Activated CD4-positive, alpha-beta memory T cell treated with anti-CD3 and anti-CD28 coated beads, Interleukin-2, amount 10 ng/mL, durations not matched to agents 7 days and 5 days (primary cell): ENCODE measurements at places on chromosomes 16 and 17. TPM values are rescaled to one million over a fixed set of nuclear protein-coding genes. Genes with fewer than 3 reads are reported as not detected.

Gene TIGD7
- 7.6 TPM for total RNA-seq

Gene SMPD3
- 0.53 TPM for total RNA-seq

Gene MT3
- total RNA-seq = 2.5 TPM

Gene OR4D1
- 0.83 TPM for total RNA-seq

- no peak for DNase-seq
These were observed 58.9 kb downstream of the CDH11 start for GRCh38 chr16:65062736-65063583.

- no peak for DNase-seq
These were observed 160.5 kb upstream of the NOL11 start for GRCh38 chr17:67557052-67557845.

DNA sequence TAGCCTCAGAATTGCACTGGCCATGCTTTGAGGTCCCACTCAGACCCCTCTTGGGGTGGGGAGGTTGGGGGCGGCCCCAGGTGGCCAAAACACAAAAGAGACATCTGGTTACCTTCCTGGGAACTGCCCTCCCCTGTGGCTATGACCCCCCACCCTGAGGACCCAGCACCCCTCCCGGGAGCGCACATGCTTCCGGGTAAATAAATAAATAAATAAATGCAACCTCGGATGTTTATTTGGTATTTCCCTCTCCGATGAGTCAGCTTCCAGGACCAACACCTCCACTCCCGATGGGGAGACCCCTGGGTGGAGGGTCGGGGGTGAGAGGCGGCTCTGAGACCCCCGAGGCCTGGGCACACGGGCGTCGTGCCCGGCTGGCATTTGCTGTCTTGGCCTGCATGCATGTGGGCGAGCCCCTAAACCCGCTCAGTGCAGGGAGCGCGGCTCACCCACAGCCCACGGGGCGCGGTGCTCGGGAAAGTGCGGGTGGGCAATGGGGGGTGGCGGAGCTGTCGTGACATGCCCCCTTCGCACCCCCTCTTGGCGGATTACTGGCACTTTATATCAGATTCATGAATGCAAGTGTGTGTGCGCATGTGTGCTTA is 84.3 kb upstream of the CREBBP start:
- DNase-seq = no peak

DNA sequence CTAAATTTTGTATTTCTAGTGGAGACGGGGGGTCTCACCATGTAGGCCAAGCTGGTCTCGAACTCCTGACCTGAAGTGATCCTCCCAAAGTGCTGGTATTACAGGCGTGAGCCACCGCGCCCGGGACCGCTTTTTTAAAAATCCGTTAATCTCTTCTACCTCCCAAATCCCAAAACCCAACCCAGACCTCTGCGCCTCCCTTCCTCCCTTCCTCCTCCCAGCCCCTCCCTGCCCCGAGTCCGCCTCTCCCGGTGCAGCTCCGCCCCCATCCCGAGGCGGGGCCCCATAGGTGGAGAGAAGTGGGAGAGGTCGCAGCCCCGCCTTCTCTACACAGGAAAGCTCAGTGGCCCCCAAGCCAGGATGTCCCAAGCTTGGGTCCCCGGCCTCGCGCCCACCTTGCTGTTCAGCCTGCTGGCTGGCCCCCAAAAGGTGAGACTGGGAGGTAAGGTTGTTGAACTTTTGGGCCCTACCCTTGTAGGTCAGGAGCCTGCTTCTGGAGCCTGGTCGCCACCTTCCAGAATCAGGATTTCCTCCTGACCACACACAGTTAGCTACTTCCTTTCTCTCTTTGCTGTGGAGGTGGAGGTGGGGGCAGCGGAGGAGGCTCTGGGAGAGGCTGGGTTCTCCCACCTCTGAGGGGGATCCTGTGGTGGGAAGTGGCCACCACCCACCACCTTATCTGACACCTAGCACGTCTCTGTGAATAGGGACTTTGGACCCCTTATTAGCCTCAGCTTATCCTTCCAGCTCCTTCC is at the start of gene TMEM92:
Gene TMEM92, plus strand, starts transcription at position 325 of the 755 bp plus-strand sequence. Its CDS starts 36 bp downstream, at position 361.
- DNase-seq = no peak

DNA sequence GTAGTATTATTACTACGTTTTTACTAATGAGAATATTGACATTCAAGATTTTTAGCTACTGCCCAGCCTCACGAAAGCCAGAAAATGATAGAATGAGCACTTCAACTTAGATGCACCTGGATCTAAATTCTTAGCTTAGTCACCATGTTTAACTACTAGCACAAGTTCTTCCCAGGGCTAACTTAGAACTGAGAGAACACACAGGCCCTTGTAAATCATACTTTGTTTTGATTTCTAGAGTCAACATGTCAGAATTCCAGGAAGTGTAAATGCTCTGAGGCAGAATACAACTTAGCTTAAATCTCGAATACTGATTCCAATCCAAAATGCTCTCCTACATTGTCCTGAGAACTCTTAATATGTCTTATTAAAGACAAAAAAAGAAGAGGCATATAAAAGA is 6.8 kb upstream of the ACSM1 start:
- no peak for DNase-seq

- no peak for DNase-seq
These were observed 18.8 kb downstream of the TCF25 start for GRCh38 chr16:89892055-89892630.

DNA sequence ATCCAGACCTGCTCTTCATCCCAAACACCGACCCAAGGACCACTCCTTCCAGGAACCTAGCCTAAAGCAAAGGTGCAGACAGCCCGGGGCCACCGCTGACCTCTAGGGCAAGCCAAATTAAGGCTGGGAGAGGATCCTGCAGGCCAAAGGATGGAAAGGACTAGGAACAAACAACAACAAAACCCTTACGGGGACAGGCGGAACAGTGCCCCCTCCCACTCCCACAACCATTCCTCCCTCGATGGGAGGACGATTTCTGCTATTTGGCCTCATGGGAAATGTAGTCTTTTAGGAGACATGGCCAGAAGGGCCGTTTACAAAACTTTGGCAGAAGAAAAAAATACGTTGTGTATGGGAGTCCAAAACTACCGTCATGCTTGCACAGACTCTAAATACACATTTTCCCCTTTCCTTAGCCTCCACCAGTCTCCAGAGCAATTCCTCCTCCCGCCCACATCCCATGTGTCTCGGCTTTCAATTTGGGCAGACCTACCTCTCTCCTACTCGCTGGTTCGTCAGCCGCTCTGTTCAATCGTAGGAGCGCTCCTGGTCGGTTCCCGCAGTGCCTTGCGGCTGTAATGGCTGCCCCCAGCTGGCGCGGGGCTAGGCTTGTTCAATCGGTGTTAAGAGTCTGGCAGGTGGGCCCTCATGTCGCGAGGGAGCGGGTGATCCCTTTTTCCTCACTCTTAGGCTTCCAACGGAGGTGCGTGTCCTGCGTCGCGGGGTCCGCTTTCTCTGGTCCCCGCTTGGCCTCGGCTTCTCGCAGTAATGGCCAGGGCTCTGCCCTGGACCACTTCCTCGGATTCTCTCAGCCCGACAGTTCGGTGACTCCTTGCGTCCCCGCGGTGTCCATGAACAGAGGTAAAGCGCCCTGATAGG is at the start of gene ERAL1:
Gene ERAL1, plus strand, starts transcription at position 560 of the 879 bp plus-strand sequence. Its CDS starts 19 bp downstream, at position 579.
- DNase-seq = peak; percentile 89

GRCh38 chr16:84652566-84652965 is 4.3 kb downstream of the KLHL36 start:
- DNase-seq = peak; percentile 45

GRCh38 chr16:65372171-65372570 is 250.3 kb upstream of the CDH11 start:
- DNase-seq = no peak

- no peak for DNase-seq
These were observed 73.0 kb upstream of the FOXF1 start for GRCh38 chr16:86437348-86437747.

GRCh38 chr16:16004314-16004749 is 54.9 kb downstream of the ABCC1 start:
- DNase-seq = no peak

GRCh38 chr17:4750606-4751005 is 10.9 kb upstream of the CXCL16 start:
- DNase-seq = no peak
